Epithelial cell of prostate (primary cell): ENCODE measurements at places on chromosomes 4 and X.

- no peak for DNase-seq
These were observed 2.4 kb downstream of the PCDH7 start for GRCh38 chr4:30722359-30723200.

- no peak for DNase-seq
These were observed 203.1 kb downstream of the SLC7A11 start for GRCh38 chr4:138039010-138039409.

DNA sequence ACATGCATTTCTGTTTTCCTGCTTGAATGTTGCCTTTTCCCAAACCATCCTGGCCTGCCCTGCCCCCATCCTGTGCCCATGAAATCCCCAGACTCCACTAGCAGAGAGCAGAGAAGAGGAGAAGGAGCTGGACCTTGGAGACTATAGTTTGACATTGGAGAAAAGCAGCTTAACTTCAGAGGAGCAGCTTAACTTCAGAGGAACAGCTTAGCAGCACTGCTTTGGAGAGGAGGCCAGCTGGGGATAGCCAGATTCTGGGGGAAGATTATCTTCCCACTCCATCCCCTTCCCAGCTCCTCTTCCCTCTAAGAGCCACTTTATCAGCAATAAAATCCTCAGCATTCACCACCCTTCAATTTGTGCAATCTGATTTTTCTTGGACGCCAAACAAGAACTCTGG is 443.0 kb downstream of the PCDH10 start:
- no peak for DNase-seq

DNA sequence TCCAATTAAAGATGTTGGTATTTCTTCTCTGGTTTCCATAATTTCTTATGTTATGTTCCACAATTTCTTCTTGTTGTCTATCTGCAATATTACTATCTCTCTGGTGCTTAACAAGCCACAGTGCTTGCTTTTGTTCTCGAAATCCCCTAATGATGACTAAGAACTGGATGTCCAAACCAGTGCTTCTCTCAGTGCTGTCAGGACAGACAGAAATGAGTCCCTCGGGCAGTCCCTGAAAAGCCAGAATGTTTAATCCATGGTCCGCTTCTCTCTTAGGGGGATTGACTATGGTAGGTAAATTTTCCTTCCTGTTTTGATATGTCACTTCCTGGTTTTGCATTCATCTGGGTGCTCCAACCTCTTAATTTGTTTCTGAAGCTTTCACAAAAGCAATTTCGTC is 321.6 kb upstream of the PCDH10 start:
- no peak for DNase-seq

DNA sequence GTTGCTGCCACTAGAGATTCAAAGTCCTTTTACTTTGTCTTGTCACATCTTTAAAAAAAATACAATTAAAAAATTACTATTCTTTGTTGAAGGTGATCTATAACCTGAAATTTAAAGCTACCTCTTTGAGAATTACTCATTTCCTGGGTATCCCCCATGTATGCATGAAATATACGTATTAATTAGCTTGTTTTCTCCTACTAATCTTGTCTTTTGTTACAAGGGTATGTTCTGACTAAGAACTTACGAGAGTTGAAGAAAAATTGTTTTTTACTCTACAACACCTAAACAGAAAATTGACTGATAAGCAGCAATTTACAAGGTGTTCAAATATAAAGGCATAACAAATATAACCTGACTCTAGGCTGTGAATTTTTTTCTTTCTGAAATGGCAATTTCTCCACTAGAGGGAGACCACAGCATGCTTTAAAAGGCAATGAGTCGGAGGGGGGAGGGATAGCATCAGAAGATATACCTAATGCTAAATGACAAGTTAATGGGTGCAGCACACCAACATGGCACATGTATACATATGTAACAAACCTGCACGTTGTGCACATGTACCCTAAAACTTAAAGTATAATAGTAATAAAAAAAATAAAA is 249.6 kb downstream of the OPHN1 start:
- DNase-seq: no peak

DNA sequence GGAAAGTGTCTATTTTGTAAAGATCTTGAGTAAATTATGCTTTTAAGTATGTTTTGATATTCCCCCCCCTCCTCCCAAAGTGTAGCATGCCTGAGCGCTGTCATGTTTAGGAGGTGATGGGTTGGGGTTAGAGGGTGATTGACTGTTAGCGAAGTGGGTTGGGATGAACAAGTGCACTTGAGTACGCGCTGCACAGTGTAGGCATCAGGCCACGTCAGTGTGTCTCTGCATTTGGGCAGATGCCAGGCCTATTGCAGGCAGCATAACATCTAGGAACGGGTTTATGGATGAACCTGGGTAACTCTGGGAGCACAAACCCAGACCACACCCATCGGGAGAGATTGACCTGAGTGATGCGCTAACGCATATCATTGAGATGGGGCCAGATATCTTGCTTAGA is 111.2 kb downstream of the TBL1X start:
- DNase-seq: no peak

DNA sequence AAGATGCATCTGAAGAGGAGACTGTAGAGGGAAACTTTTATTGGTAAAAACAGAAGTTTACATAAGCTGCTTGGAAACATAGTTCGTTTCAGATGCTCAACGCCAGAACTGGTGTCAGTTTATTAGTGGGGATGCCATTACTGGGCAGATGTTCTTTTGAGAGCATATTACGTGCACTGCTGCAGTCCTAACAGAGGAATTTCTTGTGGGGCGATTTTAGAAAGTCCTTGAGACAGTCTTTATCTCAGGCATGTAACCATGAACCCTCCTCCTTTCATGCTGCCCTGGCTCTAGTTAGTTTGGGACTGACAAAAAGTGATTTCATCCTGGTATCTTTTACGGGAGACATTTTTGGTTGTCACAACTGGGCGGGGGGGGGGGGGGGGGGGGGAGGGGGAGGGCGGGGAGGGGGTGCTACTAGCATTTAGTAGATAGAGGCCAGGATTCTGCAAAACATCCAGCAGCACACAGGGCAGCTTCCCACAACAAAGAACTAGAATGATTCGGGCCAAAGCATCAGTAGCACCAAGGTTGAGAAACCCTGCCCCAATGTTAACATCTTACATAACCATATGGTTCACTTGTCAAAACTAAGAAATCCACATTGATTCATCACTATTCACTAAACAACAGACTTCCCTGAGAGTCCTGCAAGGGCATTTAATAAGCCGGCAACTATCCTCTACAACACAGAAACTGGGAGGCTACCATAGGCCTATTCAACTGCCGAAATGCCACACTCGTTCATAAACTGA is 118.6 kb upstream of the FTHL17 start:
- DNase-seq: no peak

GRCh38 chr4:27096142-27096824 is 235.6 kb downstream of the STIM2 start:
- DNase-seq: no peak

DNA sequence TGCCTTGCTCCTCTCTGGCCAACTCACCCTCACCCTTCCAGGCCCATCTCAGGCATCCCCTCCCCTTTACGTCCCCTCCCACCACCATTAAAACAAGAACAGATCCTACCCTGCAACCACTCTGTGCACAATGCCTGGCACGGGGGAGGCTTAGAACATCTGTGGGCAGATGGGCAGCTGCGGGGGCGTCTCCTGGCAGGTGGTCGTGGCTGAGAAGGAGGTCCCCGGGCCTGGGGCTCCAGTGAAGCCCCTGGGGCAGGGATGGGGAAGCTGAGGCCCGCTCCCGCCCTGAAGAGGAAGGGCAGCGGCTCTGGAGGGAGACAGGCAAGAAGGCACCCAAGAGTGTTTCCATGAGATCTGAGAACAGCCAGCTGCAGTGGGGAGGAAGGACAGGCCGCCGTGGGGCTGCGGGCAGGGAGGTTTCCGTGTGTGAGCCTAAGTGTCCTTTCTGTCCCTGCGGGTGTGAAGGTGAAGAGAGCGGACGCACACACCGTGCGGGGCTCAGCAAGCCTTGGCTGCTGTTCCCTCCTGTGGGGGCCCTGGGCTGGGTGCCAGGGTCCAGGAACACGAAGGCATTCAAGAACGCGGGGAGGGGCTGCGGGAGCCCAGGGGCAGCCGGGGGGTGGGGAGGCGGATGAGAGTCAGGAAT is 7.8 kb upstream of the TBC1D14 start:
- DNase-seq: no peak

DNA sequence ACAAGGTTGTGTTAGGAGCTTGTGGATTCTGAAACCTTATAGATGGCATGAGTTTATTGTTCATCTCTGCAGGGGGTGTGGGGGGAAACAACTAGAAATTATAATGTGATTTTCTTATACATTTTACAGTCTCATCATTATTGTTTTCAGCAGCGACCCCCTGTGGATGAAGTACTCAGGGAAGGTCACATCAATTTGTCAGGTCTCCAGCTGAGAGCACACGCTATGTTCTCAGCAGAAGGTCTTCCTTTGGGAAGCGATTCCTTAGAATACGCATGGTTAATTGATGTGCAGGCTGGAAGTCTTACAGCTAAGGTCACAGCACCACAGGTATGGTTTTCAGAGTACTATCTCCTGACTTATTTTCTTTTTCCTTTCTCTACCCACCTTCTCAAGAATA is 72.2 kb downstream of the BLTP1 start:
- no peak for DNase-seq

DNA sequence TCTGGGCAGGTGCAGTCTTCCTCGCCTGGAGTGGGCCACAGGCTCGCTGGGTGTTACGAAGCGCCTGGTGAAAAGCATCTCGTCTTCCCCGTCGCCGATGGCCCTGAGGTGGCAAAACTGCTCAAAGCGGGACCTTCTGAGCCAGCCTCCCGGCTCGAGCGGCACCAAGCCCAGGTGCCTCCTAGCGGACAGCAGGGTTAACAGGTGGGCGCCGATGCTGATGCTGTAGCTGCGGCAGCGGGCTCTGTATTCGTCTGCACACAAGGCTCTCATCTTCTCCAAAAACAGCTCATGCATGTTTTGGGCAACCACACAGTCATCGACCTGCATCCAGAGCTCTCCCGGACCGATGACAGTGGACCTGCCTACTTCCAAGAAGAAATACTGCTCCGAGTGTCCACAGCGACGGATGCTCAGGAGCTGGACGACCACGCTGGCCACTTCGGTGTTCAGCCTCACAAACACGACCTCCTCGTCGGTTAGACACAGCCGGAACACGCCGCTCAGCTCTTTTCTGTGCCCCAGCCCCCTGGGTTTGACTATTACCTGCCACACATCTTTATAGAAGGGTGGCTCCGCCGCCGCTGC is 1.2 kb downstream of the IRS4 start:
- DNase-seq: no peak

DNA sequence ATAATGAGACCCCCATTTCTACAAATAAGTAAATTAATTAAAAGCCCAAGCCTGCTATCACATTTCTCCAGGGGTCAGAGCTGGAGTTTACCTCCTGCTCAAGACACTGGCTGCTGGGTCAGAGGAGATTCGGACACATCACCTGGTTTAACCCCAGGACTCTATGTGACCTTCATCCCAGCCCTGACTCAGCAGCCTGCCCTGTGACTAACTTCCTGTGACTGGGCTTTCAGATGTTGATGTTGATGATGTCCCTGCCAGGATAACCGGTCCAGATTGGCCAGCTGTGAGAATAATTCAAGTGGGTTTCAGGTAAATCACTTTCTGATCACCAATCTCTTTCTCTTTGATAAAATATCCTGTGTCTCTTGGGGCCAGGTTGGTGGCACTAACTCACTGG is 102.4 kb upstream of the MAML3 start:
- DNase-seq: no peak

DNA sequence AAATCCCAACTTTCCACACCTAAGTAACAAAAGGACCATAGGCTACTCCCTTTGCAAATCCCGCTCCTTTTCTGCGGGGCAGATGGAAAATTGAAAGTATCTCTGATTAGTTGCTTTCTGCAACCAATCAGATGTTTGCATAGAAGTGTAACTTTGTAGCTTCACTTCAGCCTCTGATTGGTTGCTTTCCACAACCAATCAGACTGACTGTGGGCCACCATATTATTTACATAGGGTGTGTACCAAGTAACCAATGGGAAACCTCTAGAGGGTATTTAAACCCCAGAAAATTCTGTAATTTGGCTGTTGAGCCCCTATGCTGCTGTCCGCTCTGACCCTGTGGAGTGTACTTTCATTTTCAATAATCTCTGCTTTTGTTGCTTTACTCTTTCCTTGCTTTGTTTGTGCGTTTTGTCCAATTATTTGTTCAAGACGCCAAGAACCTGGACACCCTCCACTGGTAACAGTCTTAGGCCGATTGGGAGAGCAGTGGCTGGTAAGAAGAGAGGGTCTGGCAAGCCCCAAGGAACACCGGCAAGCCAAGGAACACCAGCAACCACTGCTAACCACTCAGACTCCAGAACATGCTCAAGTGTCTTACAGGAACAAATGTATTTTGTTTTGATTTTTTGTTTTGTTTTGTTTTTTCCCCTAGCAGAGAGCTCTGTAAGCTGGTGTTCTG is 125.5 kb upstream of the MAP3K15 start:
- no peak for DNase-seq

DNA sequence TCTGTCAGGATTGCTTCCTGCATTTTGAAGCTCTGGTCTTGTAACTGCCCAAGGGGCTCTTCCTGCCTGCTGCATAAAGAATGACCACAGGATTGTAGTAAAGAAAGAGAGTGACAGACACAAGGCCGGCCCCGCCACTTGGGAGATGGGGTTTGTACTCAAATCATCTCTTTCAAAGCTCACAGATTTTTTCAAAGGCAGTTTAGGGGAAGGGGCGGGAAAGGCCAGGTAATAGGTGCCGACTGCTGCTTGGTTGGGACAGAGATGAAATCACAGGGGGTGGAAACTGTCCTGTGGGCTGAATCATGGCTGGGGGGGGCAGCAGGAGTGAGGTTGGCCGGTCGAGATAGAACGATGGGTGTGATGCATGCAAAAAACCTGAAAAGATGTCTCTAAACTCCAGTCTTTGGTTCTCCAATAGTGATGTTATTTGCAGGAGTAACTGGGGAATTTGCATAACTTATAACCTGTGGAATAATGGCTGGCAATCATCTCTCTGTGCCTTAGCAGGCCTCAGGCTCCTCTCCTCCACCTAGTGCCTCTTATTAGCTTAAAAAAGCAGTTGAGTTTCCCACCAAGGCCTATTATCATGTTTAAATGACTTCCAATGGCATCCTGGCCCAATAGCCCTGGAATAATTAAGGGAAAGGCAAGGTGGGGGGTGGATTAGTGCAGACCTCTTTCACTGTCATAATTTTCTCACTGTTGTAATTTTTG is 778.4 kb upstream of the FRG1 start:
- DNase-seq: no peak
